ENCODE measurements at places on chromosomes 6 and 20. TPM values are rescaled to one million over a fixed set of nuclear protein-coding genes. Genes with fewer than 3 reads are reported as not detected.

ULBP1 gene
- polyA plus RNA-seq: not detected

RAB32 gene
- polyA plus RNA-seq: 0.38 TPM

DNA sequence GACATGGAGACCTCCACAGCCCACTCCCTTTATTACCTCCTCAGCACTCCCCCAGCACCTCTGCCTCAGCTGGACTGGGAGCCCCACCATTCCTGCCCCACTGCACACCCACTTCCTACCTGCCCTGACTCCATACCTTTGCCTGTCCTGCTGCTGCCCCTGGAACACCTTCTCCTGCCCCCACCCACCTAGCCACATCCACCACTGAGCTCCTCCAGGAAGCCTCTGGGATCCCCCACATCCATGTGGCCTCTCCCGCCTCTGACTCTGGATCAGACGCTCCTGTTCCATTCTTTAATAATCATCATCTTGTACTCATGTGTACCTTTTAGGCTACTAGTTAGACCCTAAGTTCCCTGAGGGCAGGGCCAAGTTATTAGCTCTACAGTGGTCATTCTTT, 2.2 kb upstream of the SDCBP2 start:
- no peak for DNase-seq

DNA sequence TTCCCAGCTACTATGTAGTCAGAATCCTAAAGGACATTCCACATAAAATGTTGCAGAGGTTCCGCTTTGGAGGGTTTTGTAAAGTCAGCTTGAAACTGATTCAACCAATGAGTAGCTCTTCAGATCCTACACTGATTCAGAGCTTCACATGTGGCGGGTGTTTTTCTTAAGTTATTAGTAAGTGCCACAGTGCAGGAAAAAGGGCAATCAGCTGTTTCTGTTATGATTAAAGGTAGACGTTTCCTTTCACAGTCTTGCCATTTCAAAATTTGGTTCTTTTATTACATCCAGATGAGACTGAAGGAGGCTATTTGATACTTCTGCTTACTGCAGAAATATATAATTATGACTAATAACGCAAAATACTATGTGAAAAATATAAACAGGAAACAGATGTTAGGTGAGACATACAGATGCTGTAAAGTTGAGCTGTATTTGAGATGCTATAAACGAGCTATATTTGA, 443.9 kb downstream of the CDKAL1 start:
- peak; percentile 7 for DNase-seq

DNA sequence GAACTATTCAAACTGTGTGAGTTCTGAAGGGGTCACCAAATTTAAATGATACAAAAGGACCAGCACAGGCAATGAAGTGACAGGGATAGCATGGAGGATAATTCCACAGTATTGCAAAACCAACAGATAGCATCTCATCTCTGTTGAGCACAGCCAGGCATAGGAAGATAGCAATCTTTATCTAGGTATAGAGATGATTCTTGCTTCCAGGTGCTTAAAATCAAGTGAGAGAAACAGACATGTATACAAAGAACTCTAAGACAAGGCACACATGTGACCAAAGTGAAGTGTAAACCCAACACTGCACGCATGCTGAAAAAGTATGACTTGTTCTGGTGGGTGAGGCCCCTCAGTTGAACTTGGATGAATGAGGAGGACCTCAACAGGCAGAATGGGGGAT, 48.4 kb upstream of the ARMC2 start:
- DNase-seq: no peak

- DNase-seq: peak; percentile 26
These were observed 26.1 kb downstream of the FAM184A start for GRCh38 chr6:119052292-119052889.

LIN28B gene
- polyA plus RNA-seq: not detected

DNA sequence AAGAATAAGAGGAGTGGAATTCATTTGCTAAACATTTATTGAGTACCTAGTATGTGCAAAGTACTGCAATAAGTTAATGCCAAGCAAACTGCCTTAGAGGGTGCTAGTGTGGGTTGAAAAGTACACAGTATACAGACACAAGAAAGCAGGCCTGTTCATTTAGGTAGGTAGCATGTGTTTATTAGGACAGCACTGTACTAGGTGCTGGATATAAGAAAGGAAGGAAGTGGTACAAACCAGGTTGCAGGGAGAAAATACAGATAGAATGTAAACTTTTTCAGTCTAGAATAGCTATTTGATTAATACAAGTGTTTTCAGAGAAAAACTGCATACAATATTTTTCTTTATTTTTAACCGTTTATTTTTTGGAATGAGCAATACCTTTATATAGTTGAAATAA, 68.1 kb downstream of the PHF20 start:
- peak; percentile 10 for DNase-seq
